ENCODE measurements at places on chromosomes 5 and 9.

GRCh38 chr9:114076237-114077161, 1.6 kb downstream of the AMBP start:
- no peaks in the 10 kb centered on the region for H3K4me1 ChIP-seq
- no peaks in the 10 kb centered on the region for H3K36me3 ChIP-seq
- H3K27ac ChIP-seq = no peak overlapping the region
- H3K27me3 ChIP-seq = no peaks in the 10 kb centered on the region

GRCh38 chr9:73064315-73064714, 87.3 kb upstream of the ANXA1 start:
- H3K27ac ChIP-seq = no peak overlapping the region
- H3K4me1 ChIP-seq = no peaks in the 10 kb centered on the region
- DNase-seq = no peak
- no peaks in the 10 kb centered on the region for H3K36me3 ChIP-seq

GRCh38 chr5:72996632-72997031, 40.8 kb downstream of the FCHO2 start:
- no peaks in the 10 kb centered on the region for H3K36me3 ChIP-seq
- no peak overlapping the region for H3K27ac ChIP-seq
- DNase-seq = no peak
- H3K4me1 ChIP-seq = no peaks in the 10 kb centered on the region
- no peak overlapping the region for H3K4me3 ChIP-seq

- DNase-seq = no peak
- H3K36me3 ChIP-seq = no peaks in the 10 kb centered on the region
- H3K27ac ChIP-seq = no peak overlapping the region
- H3K4me1 ChIP-seq = peaks cover 8% of the 10 kb centered on the region
- H3K4me3 ChIP-seq = no peak overlapping the region
- H3K27me3 ChIP-seq = peaks cover 6% of the 10 kb centered on the region
Observed at GRCh38 chr5:87183896-87184295, 83.8 kb upstream of the RASA1 start.

DNA sequence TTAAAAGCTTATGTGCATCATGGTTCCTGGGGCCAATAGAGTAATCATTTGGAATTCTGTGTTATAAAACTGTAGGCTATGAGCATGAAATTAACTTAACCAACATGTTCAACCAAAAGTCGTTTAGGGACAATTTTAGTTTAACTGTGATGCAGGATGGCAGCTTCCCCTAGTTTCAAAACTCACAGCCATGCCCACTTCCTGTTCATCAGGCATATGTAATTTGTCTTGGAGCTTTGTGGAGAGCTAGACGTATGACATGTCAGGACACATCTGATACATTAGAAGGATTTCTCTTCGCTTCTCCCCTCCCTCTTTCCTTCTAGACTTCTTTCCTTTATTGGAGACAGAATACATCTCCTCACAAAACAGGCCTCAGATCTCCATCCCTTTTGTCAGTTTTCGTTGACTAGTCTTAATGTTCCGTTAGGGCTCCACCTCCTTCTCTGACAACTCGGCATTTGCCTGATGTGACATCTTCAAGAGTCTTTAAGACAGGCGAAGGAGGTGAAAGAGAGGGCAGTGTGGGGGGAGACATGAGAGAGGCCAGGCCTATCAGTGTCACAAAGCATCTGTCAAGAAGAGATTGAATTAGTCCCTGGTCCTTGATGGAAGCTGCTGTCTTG, 176.0 kb downstream of the MSX2 start:
- DNase-seq = no peak
- H3K36me3 ChIP-seq = no peaks in the 10 kb centered on the region
- H3K4me1 ChIP-seq = peaks cover 6% of the 10 kb centered on the region
- H3K4me3 ChIP-seq = no peak overlapping the region
- H3K27me3 ChIP-seq = peaks cover 4% of the 10 kb centered on the region

- no peaks in the 10 kb centered on the region for H3K4me1 ChIP-seq
- no peak for DNase-seq
Observed at GRCh38 chr5:21783074-21783679, 1070.0 kb downstream of the CDH12 start.

Data from T-helper 2 cell treated with Interferon-gamma antibody and Interleukin-4, amounts not matched to agents 5 μg/mL and 100 μg/mL, for 36 hours (primary cell).